ENCODE measurements at places on chromosomes 13 and 19. TPM values are rescaled to one million over a fixed set of nuclear protein-coding genes. Genes with fewer than 3 reads are reported as not detected.

The FNDC3A gene
- total RNA-seq = 29.5 TPM

The PRODH2 gene
- total RNA-seq = not detected

The CALM3 gene
- total RNA-seq = 173 TPM

The GFY gene
- total RNA-seq = not detected

The PAF1 gene
- 44.3 TPM for total RNA-seq

The ZSCAN4 gene
- total RNA-seq = not detected

The TMEM59L gene
- total RNA-seq = not detected

The LILRA6 gene
- not detected for total RNA-seq

All from RPMI7951 (cell line).